ENCODE measurements at places on chromosomes 7 and 10.

GRCh38 chr7:157401567-157402387, 65.0 kb downstream of the DNAJB6 start:
- DNase-seq, result no peak

DNA sequence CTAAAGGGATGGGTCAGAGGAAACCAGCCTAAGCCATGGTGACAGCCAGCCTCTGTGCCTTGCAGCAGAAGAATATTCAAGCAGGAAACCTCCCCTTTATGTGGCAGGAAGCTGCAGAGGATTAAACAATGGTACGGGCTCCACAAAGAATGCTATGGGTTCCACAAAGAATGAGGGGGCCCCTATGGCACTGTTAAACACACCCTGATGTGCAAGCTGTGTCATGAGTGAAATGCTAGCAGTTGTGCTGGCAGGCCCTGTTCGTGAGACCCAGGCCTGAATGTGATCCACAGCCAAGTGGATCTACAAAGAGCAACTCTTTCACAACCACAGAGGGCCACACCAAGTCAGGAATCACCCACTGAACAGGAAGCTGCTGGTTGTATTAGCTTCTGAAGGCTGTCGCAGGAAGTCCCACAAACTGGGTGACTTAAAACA, 68.9 kb downstream of the MYOF start:
- DNase-seq, result no peak

DNA sequence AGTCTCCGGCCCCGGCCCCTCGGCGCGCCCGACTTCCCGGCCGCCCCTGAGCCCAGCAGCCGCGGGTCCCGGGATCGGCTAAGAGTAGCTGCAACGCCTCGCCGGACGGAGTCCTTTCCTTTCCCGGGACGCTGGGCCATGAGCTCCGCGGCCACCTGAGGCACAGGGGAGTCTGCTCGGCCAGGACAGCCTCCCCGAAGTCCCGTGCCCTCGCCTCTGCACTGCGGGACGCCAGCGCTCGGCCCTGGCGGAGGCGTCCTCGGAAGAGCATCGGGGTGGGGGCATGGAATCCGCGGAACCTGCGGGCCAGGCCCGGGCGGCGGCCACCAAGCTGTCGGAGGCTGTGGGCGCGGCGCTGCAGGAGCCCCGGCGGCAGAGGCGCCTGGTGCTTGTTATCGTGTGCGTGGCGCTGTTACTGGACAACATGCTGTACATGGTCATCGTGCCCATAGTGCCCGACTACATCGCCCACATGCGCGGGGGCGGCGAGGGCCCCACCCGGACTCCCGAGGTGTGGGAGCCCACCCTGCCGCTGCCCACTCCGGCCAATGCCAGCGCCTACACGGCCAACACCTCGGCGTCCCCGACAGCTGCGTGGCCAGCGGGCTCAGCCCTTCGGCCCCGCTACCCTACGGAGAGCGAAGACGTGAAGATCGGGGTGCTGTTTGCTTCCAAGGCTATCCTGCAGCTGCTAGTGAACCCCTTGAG, 502 bp downstream of the SLC18A3 start:
- DNase-seq, result no peak

DNA sequence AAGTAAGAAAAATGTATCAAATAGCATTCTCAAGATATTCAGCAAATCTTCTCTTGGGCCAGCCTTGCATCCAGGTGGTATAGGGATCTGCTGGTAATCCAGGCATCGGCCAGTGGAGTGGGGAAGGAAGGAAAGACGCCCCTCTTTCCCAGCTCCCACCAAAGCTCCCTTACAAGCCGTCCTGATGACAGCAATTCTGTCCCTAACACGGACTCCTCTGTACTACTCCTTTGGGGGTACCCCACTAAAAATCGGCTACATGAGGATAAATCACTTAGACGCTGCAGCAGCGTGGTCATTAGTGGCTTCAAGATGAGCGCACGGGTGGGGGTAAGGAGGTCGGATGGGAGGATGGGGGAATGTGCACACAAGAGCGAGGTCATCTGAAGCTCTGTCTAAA, 24.7 kb upstream of the NUB1 start:
- DNase-seq, result no peak

- no peak for DNase-seq
Observed at GRCh38 chr10:12107781-12108180, 21.7 kb upstream of the SEC61A2 start.

DNA sequence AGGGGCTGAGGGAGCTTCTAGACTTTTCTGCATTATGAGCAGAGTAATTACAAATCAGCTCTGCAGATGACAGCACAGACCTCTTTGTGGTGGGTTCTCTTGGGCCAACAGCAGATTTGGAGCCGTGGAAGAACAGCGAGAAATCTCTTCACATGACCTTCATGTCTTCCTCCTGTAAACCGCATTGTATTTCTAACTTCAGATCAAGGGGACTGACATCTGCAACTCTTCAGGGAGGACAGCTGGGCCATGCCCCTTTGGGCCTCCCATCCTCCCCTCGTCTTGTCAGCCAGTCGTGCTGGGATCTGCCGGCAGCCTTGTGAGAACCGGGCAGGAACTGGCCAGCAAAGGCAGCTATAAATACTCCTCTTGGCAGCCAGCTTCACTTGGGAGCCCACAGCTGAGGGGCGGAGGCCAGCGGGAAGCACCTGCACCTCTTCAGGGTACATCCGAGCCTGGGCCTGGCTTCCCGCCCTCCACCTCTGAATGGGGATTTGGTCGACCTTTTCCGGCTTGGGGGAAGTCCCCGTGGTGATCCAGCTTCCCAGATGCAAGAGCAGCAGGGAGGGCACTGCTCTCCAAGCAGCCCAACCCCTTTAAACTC, 54.7 kb downstream of the STEAP1B start:
- DNase-seq, result no peak

DNA sequence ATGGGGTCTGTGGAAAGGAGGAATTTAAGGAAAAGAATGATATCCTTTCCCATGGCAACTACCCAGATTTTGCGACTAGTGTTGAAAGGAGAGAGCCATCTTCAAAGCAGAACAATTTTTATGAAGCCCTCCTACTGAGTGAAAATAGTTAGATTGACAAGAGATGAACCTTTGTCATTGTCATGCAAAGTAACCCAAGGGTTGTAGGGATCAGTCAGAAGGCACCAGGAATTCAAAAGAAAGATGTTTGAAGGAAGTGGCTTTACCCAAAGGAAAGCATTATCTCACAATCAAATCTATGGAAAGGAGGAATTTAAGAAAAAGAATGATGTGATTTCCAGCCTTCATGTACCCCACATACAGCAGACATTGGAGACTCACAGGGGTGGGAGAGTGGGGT, 544.4 kb downstream of the IPMK start:
- DNase-seq, result no peak

- no peak for DNase-seq
Observed at GRCh38 chr10:5493691-5494090, 5.7 kb downstream of the CALML5 start.

DNA sequence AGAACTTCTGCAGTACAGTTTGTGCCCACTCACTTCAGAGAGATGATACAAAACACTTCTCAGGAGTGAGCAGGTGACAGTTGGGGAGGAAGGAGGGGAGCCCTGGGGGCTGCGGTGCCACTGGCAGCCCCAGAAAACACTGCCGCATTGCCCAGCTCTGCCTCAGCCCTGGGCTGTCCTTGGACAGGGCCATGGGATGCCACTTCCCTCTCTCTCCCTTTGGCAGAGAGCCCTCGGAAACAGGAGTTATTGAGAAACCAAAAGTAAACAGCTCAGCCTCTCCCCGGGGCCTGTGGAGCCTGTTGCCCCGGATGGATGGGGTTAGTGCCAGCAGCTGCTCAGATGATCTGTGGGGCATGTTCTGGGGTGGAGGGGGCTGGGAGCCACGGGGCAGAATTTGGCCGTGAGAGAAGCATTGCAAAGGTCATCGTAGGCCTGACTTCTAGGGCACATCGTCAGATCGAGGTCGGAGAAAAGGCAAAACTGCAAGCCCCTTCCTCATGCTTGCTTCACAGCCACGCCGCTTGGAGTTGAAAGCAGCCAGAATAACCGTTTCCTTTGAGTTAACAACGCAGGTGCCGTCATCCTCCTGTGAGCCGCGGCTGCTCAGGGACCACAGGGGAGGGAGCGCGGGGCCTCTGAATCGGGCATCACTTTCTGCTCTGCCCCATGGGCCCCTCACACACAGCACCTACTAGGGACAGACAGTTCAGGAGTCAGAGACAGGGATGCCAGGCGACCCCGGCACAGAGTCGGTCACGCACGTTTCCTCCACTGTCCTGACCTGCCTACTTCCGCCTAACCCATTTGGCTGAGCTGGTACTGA, 256.4 kb downstream of the CAMK1D start:
- DNase-seq, result no peak

GRCh38 chr10:67487906-67488619, 207.9 kb downstream of the CTNNA3 start:
- no peak for DNase-seq

DNA sequence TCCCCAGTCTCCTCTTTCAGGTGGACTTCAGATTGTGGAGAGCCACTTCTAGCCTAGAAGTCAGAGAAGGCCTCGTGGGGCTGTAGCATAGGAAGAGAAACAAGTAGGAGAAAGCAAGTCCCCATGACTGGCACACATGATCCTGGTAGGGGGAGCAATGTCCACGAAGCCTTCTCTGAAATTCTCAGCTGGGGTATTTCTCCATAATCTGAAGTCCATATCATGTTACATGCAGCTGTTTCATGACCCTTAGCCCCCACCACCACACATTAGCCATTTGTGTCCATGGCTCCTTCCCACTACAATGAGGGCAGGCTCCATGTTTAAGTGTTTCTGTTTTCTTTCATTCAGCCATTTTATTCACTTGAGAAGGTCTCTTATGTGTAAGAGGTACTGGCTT, 43.2 kb downstream of the LAMB4 start:
- no peak for DNase-seq

DNA sequence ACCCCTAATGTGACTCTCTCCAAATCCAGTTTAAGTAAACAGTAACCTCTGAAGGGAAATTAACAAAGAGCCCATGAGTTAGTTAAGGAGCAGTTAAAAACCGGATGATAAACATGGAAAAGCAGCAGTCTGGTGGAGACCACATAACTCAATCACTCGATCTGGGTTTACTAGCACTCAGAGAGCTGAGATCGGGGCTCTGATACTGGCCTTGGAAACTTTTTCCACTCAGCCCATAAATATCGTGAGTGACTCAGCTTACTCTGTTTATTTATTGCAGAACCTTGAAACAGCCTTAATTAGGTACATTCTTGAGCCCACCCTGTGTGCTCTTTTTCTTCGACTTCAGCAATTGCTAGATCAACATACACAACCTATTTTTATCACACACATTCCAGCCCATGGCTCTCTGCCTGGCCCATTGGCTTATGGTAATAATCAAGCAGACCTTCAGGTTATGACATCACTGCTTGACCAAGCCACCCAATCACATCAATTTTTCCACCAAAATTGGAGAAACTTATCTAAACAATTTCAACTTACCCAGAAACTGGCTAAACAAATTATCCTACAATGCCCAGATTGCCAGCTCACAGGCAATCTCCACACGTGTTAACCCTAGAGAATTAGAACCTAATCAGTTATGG, 82.2 kb upstream of the GPR22 start:
- no peak for DNase-seq

DNA sequence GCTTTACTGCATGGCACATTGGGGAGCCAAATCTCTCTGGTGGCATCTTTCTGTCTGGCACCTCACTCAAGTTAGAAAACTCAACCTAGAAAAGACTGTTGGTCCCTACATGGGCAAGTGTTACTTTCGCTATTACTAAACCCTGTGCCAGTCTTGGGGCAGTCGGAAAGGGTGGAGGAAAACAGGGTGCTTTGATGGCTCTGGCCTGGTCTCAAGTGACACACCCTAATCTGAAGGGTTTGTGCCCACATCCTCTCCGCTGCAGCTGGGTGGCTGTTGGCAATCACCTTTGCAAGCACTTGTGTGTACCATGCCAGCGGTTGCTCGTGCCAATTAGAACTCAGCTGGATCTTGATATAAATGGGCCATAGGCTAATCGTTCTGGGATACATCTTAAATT, 159.8 kb upstream of the ITGB1 start:
- no peak for DNase-seq

DNA sequence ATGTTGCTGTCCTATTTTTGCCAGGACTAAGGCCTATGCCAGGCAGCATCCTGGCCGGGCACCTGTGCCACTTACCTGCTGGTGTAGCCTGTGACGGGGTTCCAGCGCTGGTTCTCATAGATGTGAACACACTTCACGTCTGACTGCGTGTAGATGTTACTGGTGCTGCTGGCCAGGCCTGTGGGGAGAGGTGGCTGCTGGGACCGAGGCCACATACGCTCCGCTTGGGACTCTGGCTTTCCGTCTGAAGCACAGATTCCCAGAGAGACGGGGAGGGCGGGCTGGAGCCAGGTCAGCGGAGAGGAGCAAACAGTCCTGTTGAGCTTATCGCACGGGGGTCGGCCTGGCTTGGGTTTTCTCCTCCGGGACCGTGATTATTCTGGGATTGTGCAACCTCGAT, 16.7 kb downstream of the BHLHA15 start:
- no peak for DNase-seq

DNA sequence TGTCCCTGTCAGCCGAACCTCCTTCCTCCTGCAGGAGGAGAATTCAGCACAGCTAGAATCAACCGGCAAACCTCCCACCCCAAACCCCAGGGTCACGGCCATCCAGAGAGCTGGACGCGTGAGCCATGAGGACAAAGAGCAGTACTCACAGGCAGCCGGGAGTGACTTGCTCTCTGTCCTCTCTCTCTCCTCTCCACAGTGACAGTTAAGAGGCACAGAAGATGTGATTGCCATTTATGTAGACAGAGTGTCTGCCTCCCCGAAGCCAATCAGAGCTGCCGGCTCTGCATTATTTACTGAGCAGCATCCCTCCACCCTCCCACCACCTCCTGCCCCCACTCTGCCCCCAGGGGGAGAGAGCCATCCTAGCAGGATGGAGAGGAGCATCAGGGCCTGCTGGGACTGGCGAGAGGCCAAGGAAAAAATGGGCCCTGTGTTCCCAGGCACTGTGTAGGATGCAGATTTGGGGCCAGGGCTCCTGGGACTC, 4.3 kb downstream of the DDC start:
- peak; percentile 59 for DNase-seq

GRCh38 chr7:30285067-30285535, 704 bp downstream of the ZNRF2 start:
- DNase-seq, result peak; percentile 51

DNA sequence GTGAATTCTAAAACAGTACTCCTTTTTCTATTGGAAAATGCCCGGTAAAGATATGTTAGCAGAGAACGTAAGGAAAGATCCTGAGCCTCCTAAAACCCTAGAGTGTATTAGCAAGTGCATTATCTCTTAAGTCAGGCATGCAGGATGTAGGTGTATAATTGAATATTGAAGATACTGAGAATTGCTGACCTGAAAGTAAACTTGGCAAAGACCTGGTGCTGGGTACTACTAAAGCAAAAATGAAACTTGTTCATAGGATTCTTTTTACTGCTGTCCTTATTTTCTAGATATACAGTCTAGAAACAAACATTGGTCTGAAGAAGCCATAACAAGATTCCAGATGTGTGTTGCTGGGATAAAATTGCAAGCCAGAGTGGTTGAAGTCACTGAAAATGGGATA, 18.8 kb upstream of the VWA2 start:
- no peak for DNase-seq

- DNase-seq, result no peak
Observed at GRCh38 chr10:81472927-81473470, 402.0 kb upstream of the NRG3 start.

GRCh38 chr10:120727001-120727400, 124.2 kb upstream of the WDR11 start:
- DNase-seq, result no peak

Data from NCI-H1930 (cell line).